B cell (primary cell): ENCODE measurements at places on chromosomes 4 and X. TPM values are rescaled to one million over a fixed set of nuclear protein-coding genes. Genes with fewer than 3 reads are reported as not detected.

- H3K27me3 ChIP-seq = no peaks in the 10 kb centered on the region
- no peak overlapping the region for H3K27ac ChIP-seq
- H3K36me3 ChIP-seq = peaks cover 4% of the 10 kb centered on the region
- no peak overlapping the region for H3K4me3 ChIP-seq
- no peak for DNase-seq
- H3K4me1 ChIP-seq = no peaks in the 10 kb centered on the region
Observed at GRCh38 chr4:53136954-53137353, 228.9 kb downstream of the SCFD2 start.

DNA sequence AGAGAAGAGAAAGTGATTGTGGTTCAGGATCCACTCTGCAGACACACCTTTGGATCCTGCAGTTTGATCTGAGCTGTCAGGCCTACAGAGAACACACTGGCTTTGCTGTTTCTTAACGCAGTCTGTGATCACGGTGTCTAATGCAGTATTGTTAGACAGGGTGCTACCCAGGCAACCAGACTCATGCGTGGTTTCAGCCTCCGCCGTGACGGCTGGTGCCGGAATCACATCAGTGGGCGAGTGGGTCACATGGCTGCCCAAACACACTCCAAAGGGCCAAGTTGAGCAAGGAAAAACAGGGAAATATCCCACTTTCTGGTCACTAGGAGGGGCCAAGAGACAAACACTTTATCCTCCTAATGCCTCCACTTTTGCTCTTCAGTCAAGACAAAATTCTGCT is 27.5 kb downstream of the CCDC149 start:
- H3K4me3 ChIP-seq = no peak overlapping the region
- no peak overlapping the region for H3K27ac ChIP-seq
- no peaks in the 10 kb centered on the region for H3K27me3 ChIP-seq
- H3K36me3 ChIP-seq = no peaks in the 10 kb centered on the region
- no peak for DNase-seq

DNA sequence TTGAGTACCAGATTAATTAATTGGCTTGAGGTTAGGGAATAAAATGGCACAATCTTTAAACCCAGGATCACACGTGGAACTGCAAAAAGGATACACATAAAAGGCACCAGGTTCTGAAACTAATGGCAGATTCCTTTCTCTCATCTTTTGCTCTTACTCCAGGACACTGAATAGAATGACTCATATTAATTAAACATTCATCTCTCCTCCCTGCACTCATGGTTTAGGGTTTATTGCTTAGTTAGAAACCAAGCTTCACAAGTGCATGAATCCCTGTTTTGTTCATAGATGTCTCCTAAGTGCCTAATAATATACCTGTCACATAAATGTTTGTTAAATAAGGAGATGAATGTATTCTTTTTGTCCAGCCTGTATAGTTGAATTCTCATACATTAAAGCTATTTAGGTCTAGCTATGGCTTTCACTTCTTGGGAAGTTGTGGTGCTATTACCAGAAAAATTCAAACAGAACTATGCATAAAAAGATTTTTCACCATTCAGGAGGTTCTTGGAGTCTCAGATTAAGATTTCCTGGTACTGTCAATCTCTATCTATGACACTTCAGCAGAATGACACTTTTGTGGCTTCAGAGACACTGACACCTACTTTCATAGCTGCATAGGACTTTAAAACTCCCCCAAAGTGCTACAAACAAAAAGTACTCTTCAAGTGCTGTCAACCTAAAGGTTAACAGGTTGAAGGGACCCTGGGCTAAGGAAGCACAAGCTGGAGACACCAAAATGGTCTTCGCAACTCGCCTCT is 7.4 kb downstream of the CORIN start:
- no peak for DNase-seq
- H3K36me3 ChIP-seq = no peaks in the 10 kb centered on the region
- H3K27me3 ChIP-seq = peaks cover 15% of the 10 kb centered on the region

GRCh38 chrX:39619182-39620009 is 478.4 kb downstream of the BCOR start:
- H3K36me3 ChIP-seq = no peaks in the 10 kb centered on the region
- no peak overlapping the region for H3K4me3 ChIP-seq
- H3K27me3 ChIP-seq = no peaks in the 10 kb centered on the region
- H3K27ac ChIP-seq = no peak overlapping the region
- DNase-seq = no peak

NAAA gene
- total RNA-seq = 50.4 and 51.4 TPM in 2 replicates

VCX3B gene
- not detected in 2 replicates for total RNA-seq

WWC2 gene
- 0.32 and 1.6 TPM in 2 replicates for total RNA-seq

TXLNG gene
- 12.5 and 13.5 TPM in 2 replicates for total RNA-seq

GRCh38 chrX:18994713-18995112 is 10.8 kb upstream of the PHKA2 start:
- H3K27me3 ChIP-seq = no peaks in the 10 kb centered on the region
- no peaks in the 10 kb centered on the region for H3K4me1 ChIP-seq
- H3K36me3 ChIP-seq = no peaks in the 10 kb centered on the region
- no peak overlapping the region for H3K4me3 ChIP-seq
- H3K27ac ChIP-seq = no peak overlapping the region

TLR6 gene
- 54.4 and 60.6 TPM in 2 replicates for total RNA-seq

- H3K27me3 ChIP-seq = no peaks in the 10 kb centered on the region
- no peak for DNase-seq
- H3K36me3 ChIP-seq = no peaks in the 10 kb centered on the region
- H3K4me1 ChIP-seq = no peaks in the 10 kb centered on the region
- no peak overlapping the region for H3K4me3 ChIP-seq
Observed at GRCh38 chr4:17098401-17098800, 200.0 kb upstream of the LDB2 start.

- H3K27me3 ChIP-seq = peaks cover 97% of the 10 kb centered on the region
- peaks cover 19% of the 10 kb centered on the region for H3K4me1 ChIP-seq
- no peaks in the 10 kb centered on the region for H3K36me3 ChIP-seq
- no peak overlapping the region for H3K27ac ChIP-seq
- H3K4me3 ChIP-seq = no peak overlapping the region
Observed at GRCh38 chr4:173522160-173522950, 7.7 kb downstream of the HAND2 start.

GRCh38 chrX:148214786-148215185 is 233.6 kb downstream of the FMR1NB start:
- H3K27me3 ChIP-seq = no peaks in the 10 kb centered on the region
- H3K4me1 ChIP-seq = no peaks in the 10 kb centered on the region
- no peak overlapping the region for H3K4me3 ChIP-seq
- H3K36me3 ChIP-seq = no peaks in the 10 kb centered on the region
- no peak for DNase-seq
- no peak overlapping the region for H3K27ac ChIP-seq

HTT-AS gene
- 0.84 TPM in 1 of 2 replicates, not detected in the other for total RNA-seq

DNA sequence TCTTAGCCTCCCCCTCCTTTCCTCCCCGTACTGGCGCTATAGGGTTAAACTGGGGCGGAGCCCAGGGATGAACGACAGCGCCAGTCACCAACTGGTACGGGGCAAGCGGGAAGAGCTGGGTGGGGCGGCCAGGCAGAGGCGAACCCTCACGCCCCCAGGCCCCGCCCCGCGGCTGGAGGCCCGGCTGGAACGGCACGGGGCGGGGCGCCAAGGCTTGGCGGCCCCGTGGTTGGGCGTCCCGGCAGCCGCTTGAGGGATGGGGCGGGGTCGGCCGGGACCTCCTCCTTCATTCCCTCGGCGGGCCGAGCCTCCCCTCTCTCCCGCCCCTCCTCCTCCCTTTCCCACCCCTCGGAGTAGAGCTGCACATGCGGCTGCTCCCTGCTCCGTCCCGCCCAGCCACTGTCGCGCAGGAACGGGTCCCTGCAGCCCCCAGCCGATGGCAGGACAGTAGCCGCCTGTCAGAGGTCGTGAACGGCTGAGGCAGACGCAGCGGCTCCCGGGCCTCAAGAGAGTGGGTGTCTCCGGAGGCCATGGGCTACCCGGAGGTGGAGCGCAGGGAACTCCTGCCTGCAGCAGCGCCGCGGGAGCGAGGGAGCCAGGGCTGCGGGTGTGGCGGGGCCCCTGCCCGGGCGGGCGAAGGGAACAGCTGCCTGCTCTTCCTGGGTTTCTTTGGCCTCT is at the start of gene EDA:
TSS of gene EDA (plus strand) at position 335 of the 678 bp plus-strand sequence.
- peaks cover 5% of the 10 kb centered on the region for H3K27me3 ChIP-seq
- no peaks in the 10 kb centered on the region for H3K4me1 ChIP-seq

DNA sequence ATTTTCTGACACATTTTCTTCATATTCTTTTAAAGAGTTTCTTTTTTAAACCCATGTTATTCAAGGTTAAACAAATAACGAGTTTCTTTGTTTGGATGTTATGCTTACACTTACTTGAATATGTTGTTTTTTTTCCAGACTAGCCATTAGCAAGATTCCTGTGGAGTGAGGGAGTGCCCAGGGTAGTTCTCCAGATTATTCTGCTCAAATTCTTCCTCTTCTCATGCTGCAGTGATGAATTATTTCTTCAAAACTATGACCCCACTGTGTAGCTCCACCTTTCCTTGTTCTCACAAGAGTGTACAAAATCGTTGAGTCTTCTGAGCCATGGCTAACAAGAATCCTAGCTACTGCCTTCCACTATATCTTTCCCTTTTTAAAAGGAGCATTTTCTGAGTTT is 134.1 kb upstream of the ELOVL6 start:
- no peak overlapping the region for H3K4me3 ChIP-seq
- no peaks in the 10 kb centered on the region for H3K27me3 ChIP-seq
- H3K36me3 ChIP-seq = no peaks in the 10 kb centered on the region
- no peak overlapping the region for H3K27ac ChIP-seq

DNA sequence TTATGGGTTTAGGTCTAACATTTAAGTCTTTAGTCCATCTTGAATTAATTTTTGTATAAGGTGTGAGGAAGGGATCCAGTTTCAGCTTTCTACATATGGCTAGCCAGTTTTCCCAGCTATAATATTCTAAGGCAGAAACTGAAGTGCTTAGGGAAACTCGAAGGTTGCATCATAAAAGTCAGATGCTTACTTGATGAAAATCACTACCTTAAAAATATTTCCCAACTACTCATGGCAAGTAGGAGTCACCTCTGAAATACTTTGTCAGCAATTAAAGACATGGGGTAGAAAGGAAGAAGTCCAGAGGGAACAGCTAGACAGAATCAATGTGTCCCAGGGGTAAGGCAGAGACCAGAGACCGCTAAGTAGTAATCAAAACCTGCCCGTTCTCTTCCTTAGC is 6.3 kb upstream of the AP1S2 start:
- DNase-seq = no peak
- H3K36me3 ChIP-seq = no peaks in the 10 kb centered on the region
- no peaks in the 10 kb centered on the region for H3K27me3 ChIP-seq
- no peak overlapping the region for H3K4me3 ChIP-seq

DNA sequence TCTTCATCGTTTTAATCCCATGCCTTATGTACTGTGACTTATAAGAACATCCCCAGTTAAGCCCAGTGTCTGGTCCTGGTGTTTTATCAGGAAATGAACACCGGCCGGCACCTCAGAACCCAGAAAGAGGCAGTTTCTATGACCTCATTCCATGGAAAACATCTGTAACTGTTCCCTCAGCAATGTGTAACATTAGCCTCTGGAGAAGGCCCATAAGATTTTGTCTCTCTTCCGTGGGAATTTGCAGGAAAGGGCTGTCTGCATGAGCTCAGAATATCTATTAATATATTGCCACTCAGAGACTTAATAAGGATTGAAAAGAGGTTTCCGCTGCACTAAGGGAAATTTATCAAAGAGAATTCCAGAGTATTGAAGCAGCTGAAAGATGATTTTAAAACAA is 3.1 kb upstream of the TCEANC start:
- H3K4me3 ChIP-seq = no peak overlapping the region
- no peak for DNase-seq
- H3K27me3 ChIP-seq = no peaks in the 10 kb centered on the region
- no peak overlapping the region for H3K27ac ChIP-seq

DNA sequence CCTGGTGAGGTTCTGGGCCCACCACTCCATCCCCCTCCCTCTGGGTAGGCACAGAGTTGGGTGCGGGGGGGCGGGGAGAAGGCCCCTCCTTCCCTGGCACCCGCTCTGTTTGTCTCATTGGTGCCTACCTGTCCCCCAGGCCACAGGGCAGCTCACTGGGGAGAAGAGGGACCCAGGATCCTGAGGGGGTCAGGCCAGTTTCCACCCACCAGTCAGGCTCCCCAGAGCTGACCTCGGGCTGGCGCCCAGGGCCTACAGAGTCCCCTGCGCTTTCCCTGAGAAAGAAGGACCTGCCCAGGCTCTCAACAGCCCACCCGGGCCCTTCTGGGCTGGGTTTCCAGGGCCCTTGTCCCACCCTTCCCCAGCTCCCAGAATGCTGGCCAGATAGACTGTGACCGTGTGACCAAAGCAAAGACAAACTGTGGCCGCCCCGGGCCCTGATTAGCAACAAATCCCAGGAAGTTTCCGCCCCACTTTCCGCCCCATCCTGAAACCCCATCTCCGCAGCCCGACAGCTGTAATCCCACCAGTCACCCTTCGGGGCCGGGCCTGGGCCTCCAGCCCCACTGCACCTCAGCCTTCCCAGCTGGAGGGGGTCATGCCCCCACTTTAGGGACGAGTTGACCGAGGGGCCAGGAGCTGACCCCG is 33.8 kb upstream of the FGFR3 start:
- H3K27me3 ChIP-seq = no peaks in the 10 kb centered on the region
- no peak overlapping the region for H3K27ac ChIP-seq
- no peaks in the 10 kb centered on the region for H3K36me3 ChIP-seq
- peaks cover 4% of the 10 kb centered on the region for H3K4me1 ChIP-seq

DNA sequence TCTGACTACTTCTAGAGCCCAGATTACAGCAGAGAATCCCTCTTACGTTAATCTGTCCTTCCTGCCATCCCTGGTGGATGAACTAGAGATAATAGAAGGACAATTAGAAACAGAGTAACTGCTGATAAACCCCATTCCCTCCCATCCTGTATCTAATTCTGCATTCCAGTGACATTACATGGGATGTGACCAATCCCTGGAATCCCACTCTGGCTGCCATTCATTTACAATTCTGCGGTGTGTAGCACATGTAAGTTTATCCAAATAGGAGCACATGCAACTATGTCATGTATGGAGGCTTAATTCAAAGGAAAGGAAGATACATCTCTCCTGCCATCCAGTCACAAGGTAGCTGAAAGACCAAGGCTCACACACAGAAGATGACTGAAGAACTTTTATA is 339.5 kb downstream of the GPAT3 start:
- H3K4me1 ChIP-seq = no peaks in the 10 kb centered on the region
- no peak overlapping the region for H3K4me3 ChIP-seq
- H3K27me3 ChIP-seq = no peaks in the 10 kb centered on the region
- H3K36me3 ChIP-seq = no peaks in the 10 kb centered on the region
- no peak overlapping the region for H3K27ac ChIP-seq
- no peak for DNase-seq

GRCh38 chrX:149682956-149683947 is 28.6 kb upstream of the MAGEA11 start:
- H3K4me3 ChIP-seq = no peak overlapping the region
- DNase-seq = no peak
- H3K27me3 ChIP-seq = no peaks in the 10 kb centered on the region
- no peaks in the 10 kb centered on the region for H3K4me1 ChIP-seq
- no peaks in the 10 kb centered on the region for H3K36me3 ChIP-seq

GRCh38 chr4:14168919-14169318 is 541.4 kb upstream of the BOD1L1 start:
- no peaks in the 10 kb centered on the region for H3K27me3 ChIP-seq
- no peak overlapping the region for H3K27ac ChIP-seq
- no peak for DNase-seq
- no peaks in the 10 kb centered on the region for H3K36me3 ChIP-seq
- H3K4me1 ChIP-seq = peaks cover 18% of the 10 kb centered on the region

DCHS2 gene
- 0.02 and 0.27 TPM in 2 replicates for total RNA-seq

- H3K36me3 ChIP-seq = no peaks in the 10 kb centered on the region
- H3K27ac ChIP-seq = no peak overlapping the region
- no peaks in the 10 kb centered on the region for H3K4me1 ChIP-seq
- DNase-seq = no peak
- H3K27me3 ChIP-seq = no peaks in the 10 kb centered on the region
Observed at GRCh38 chrX:136586386-136586785, 54.4 kb downstream of the VGLL1 start.
